Caki2 (cell line): ENCODE measurements at places on chromosomes 4 and X. TPM values are rescaled to one million over a fixed set of nuclear protein-coding genes. Genes with fewer than 3 reads are reported as not detected.
A peak's percentile ranks its signal among the peaks of the same experiment; 100 is the strongest.

DMRTC1 gene
- not detected in 2 replicates for total RNA-seq

RHOXF1 gene
- total RNA-seq: not detected in 2 replicates

PNMA6A gene
- total RNA-seq: 6.1 and 11.8 TPM in 2 replicates

TCEAL4 gene
- 16.6 and 25.7 TPM in 2 replicates for total RNA-seq

GABRE gene
- 4.0 and 6.0 TPM in 2 replicates for total RNA-seq

MAGEA1 gene
- not detected in 2 replicates for total RNA-seq

CPEB2 gene
- 5.3 and 7.9 TPM in 2 replicates for total RNA-seq

OPN1MW3 gene
- not detected in 2 replicates for total RNA-seq

GAGE12E gene
- total RNA-seq: not detected in 2 replicates

DNA sequence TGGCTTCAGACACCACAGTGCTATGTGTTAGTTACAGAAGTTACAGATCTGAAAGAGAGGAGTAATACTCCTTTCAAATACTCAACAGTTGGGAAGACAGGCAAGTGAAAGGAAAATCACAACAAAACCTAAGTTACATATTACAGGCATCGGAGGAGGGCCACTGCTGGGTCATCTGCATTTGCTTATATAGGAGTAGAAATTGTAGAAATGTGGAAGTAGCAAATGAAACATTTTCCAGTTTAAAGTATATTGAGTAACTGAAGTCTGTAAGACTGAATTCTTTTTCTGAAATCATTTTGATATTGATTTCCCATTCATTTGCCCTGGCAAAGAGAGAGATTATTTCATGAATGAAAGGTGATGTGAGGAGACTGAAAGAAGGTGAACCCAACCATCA, 201.7 kb downstream of the SPRY1 start:
- DNase-seq: no peak

DNA sequence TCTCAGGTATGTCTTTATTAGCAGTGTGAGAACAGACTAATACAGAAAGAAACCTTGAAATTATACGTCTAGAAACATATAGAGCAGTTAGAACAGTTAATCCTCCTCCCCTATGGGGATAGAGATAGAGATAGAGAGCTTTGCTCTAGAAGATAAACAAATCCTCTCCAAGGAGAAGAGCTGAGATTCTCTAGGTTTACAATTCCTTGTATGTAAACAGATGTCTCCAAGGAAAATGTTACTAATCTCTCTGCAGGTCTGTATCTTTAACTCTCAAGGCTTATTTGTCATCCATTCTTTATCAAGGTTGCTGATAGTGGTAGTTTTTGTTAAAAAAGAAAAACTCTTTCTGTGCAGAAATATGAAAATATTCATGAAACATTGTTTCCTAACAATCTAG, 282.1 kb upstream of the GIMD1 start:
- no peak for DNase-seq

DNA sequence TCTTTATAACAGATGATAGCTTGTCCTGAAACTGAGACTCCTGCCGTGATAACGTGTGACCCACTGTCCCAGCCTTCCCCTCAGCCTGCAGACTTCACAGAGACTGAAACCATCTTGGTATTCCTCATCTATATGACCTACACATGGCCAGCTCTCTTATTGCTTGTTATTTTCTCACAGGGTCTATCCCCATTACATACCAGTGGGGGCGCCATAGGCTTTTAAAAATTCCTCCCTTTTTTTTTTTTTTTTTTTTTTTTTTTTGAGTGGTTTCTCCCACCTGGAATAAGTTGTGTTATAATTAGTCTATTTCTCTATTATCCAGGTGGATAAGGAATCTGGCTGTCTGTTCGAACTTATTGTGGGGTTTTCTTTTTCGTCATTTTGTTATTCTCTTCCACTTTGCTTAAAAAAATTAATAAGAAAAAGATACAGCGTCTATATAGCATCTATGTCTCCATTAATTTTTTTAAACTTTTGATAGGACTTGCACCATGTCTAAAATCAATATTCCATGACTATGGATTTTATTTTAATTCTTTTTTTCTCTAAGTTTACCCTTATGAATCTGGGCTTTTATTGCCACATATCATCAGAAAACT, 47.2 kb downstream of the GYG2 start:
- DNase-seq: peak; percentile 15

GRCh38 chr4:108754327-108754726, 8.5 kb downstream of the ETNPPL start:
- no peak for DNase-seq

DNA sequence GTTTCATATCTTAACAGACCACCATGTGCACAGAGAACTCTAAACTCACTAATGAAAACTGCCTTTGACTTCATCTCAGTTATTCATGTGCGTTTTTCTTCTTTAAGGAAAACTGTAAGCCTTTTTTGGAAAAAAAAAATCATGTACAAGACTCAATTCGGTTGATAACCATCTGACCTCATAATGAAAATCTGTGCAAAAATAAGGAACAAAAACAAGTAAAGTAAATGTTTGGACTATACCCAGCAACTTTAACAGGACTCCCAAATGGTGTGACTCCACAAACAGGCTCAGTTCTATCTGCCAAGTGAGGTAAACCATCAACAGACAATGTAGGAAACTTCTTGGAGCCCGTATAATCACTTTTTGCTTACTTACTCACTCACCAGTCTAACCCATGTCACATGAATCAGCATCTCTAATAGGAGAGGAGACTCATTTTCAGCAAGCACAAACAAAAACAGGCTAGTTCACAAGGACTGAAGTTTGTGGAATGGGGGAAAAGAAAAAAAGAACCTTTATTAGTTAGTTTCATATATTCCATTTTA, 9.3 kb downstream of the APOO start:
- peak; percentile 79 for DNase-seq

DNA sequence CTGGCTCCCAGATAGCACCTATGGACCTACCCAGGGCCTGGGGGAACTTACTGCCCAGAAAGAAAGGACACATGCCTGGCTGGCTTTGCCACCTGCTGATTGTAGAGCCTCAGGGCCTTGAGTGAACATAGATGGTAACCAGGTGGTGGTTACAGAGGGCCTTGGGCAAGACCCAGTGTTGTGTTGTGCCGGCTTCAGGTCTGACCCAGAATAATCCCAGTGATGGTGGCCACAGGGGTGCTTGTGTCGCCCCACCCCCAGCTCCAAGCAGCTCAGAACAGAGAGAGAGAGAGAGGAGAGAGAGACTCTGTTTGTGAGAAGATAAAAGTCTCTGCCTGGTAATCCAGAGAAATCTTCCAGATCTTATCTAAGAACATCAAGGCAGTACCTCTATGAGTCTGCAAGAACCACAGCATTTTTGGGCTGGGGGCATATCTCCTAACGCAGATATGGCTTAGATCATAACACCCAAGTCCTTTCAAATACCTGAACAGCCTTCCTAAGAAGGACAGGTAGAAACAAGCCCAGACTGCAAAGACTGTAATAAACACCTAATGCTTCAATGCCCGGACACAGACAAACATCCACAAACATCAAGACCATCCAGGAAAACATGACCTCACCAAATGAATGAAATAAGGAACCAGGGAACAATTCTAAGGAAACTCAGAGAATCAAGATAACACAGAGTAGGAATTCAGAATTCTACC, 16.3 kb upstream of the RP2 start:
- no peak for DNase-seq

- DNase-seq: no peak
These were observed 556.5 kb downstream of the IL1RAPL1 start for GRCh38 chrX:29143756-29144155.

DNA sequence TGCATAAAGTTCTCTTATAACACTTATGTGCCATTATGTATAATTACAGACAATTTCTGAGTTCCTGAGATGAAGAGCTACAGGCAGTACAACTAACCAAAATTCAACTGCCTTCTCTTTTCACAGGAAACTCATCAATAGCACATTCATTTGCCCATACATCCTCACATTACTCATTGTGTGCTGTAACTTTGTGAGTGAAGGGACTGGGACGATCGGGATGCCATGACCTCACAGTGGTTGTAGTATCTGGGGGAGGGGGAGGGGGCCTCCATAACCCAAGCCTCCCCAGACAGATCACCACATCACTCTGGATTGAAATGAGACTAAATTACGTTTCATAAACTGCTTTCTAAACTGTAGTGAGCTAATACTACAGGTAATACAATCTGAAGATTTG, 60.7 kb downstream of the ABCG2 start:
- no peak for DNase-seq

DNA sequence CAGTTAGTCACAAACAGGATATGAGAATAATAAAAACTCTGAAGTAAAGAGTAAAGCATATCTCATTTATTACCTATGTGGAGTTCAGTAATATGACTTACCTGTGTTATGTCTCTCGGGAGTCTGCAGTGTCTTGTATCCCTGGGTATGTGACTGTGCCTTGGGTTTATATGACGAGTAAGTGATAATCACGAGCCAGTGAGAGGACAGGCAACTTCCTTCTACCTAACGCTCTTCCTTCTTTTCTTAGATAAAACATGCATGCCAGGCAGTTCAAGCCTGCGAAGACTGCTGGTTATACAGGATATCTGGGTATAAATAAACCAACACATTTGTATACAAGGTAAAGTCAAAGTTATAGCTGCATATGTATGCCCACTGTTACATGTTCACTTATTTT, at the start of gene HPGDS:
Gene HPGDS (minus strand): TSS at position 143 of the 400 bp plus-strand sequence. CDS start 8,207 bp downstream, outside the sequence.
- DNase-seq: no peak

- DNase-seq: no peak
These were observed 60.7 kb downstream of the IL15 start for GRCh38 chr4:141697116-141697515.

- DNase-seq: no peak
These were observed 138.9 kb upstream of the STX18 start for GRCh38 chr4:4680758-4681157.

GRCh38 chr4:189765301-189765700, 175.4 kb upstream of the FRG1 start:
- DNase-seq: peak; percentile 14

DNA sequence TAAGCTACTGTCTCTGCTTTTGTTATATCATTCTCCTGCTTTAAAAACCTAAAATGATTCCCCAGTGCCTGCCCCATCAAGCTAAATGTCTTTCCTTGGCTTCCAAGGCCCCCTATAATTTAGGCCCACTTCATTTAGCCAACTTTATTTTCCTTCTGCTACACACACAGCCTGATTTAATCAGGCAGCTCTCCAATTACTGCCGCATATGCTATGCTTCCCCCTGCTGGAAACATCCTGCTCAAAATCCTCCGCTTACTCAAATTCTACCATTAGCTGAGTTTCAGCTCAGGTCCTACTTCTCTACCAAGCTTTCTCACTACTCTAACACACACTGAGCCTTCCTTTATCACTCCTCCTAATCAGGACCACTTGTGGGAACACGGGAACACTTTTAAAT, 17.0 kb downstream of the LAMP2 start:
- DNase-seq: no peak

- DNase-seq: no peak
These were observed 36.2 kb upstream of the DHRSX start for GRCh38 chrX:2536974-2537373.

DNA sequence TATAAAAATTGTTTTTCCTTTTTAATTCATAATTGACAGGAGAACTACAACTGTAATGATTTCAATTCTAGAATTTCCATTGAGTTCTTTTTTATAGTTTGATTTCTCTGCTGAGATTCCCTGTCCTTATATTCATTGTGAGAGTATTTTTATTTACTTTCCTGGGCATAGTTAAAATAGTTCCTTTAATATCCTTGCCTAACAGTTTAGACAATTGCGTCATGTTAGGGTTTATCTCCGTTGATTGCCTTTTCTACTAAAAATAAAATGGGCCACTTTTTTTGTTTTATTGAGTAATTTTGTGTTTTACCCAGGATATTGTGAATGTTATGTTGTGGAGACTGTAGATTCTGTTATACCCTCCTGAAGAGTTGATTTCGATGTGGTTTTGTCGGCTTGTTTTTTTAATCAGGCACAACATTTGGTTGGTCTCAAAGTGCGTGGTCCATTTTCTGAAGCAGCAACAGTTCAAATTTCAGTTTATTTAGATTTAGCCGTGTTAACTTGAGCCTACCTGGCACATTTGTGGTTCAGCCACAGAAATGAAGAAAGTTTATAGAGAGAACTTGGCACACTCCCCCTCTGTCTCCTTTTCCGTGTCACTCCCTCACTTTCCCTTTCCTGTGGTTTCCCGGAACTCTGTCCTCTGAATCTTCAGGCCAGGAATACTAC, 16.0 kb upstream of the PRRG1 start:
- no peak for DNase-seq

- DNase-seq: no peak
These were observed 23.4 kb upstream of the MMRN1 start for GRCh38 chr4:89871211-89871610.

DNA sequence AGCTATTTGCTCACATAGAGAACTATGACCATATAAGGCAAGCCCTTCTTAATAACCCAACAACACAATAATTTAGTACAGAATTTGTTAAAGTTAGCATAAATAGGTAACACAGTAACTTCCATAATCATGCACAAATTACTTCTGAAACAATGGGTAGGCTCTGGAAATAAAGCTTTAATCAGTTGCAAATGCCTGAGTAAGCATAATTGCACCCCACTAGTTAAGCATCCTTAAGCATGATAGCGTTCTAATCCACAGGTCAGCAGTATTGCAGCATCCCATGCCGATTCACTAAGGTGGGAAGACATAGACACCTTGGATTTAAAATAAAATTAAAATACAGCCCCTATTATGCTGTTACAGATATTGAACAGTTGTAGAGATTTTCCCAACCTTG, 161.7 kb downstream of the DHX15 start:
- DNase-seq: no peak

GRCh38 chrX:150032742-150033141, 94.5 kb upstream of the EOLA2 start:
- DNase-seq: peak; percentile 68

DNA sequence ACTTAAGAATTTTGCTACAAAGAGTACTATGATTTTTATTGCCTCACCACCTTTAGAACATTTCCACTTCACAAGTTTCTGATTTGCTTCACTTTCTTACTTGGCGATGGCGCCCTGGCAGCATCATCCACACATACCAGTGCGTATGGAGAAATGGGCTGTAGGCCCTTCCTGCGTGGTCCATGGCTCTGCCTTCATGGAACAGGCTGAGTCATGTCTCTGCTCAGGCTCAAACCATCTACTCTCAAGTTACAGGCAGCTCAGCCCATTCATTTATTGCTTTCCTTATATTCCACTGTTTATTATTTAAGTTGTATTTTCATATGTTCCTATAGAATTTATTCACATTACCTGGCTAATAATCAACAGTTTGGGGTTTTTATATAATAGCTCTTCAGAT, 21.1 kb downstream of the CASP3 start:
- no peak for DNase-seq

- DNase-seq: no peak
These were observed 178.7 kb downstream of the DCTD start for GRCh38 chr4:182738283-182739047.

GRCh38 chr4:22483551-22483981, 32.3 kb downstream of the ADGRA3 start:
- peak; percentile 67 for DNase-seq

- DNase-seq: no peak
These were observed 20.3 kb downstream of the KLF3 start for GRCh38 chr4:38684271-38684670.

GRCh38 chr4:102675141-102675540, 85.6 kb downstream of the MANBA start:
- DNase-seq: no peak

DNA sequence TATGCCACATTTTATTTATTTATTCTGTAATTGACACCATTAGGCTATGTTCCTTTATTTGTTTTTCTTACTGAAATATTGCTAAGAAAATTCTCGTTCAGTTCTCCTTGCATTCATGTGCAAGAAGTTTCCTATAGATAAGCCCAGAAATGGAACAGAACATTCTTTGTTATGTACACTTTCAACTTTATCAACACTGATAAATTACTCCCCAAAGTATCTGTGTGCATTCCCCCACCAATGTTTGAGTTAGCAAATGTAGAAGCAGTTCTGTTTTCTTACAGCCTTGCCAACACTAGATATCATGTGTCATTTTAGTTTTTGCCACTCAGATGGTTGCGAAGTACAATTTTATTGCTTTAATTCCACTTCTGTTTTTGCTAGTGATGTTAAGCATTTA, 166.4 kb upstream of the NPY2R start:
- DNase-seq: no peak
